Heart right ventricle (tissue), 16 donors: ENCODE measurements at places on chromosomes 2 and 18. TPM values are rescaled to one million over a fixed set of nuclear protein-coding genes. Genes with fewer than 3 reads are reported as not detected.

CTAGE1 gene
- total RNA-seq = 0.10 TPM

SGPP2 gene
- 0.75 TPM for total RNA-seq

GRCh38 chr2:29567906-29568520 lies 353.4 kb downstream of the ALK start:
- no peak for DNase-seq

- DNase-seq = no peak
Observed at GRCh38 chr2:78035804-78036203, 513.6 kb upstream of the LRRTM4 start.

DNA sequence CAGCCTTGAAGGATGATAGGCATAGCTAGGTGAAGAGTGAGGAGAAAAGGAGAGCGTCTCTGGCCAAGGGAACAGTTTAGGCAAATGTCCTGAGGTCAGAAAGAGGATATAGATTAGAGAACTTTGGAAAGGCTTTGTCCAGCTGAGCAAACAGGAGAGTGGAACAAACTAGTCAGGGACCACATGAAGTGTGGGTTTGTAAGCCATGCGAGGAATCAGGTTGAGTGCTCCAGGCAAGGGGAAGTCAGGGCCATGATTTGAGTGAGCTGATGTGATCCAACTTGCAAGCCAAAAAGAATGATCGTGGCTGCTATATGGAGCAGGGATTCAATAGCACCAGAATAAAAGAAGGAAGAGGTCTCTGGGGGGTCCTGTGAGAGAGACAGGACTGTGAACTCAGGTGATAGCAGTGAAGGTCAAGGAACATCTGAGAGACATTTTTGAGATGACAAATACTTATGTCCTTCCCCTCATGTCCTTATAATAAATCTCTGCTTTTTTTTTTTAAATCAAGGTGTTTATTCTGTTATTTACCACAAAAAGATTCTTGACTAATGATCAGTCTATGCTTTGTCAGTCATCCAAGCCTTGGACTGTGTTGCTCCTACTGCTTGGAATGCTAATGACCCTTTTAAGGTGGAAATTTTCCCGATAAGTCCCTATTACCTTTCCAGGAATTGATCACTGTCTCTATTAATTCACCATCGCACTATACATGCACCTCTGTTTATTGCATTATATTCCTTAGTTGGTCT lies 472.6 kb downstream of the TXNL1 start:
- no peak for DNase-seq

DNA sequence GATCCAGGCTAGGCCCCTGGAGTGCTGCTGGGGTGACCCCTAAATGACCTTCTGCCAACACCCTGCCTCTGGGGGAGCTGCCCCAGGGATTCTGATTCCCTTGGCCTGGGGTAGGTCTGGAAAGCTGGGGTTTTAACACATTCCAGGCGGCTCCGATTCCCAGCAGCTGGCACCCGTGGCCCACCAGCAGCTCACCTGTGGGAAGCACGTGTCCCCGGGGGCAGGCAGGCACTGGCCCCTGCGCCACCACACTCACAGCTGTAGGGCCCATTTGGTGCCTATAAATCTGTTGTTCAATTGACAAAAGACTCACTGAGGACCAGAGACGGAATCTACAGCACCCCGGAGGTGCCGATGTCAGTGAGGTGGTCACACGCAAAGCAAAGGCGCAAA lies 4.1 kb upstream of the KLHL30 start:
- no peak for DNase-seq

- no peak for DNase-seq
Observed at GRCh38 chr2:112714836-112715631, 5.8 kb upstream of the NT5DC4 start.
